ENCODE measurements at places on chromosomes 4 and X. TPM values are rescaled to one million over a fixed set of nuclear protein-coding genes. Genes with fewer than 3 reads are reported as not detected.

TMPRSS11A gene
- total RNA-seq: not detected

GRCh38 chrX:124358800-124359383, 12.5 kb downstream of the SH2D1A start:
- DNase-seq: no peak

DNA sequence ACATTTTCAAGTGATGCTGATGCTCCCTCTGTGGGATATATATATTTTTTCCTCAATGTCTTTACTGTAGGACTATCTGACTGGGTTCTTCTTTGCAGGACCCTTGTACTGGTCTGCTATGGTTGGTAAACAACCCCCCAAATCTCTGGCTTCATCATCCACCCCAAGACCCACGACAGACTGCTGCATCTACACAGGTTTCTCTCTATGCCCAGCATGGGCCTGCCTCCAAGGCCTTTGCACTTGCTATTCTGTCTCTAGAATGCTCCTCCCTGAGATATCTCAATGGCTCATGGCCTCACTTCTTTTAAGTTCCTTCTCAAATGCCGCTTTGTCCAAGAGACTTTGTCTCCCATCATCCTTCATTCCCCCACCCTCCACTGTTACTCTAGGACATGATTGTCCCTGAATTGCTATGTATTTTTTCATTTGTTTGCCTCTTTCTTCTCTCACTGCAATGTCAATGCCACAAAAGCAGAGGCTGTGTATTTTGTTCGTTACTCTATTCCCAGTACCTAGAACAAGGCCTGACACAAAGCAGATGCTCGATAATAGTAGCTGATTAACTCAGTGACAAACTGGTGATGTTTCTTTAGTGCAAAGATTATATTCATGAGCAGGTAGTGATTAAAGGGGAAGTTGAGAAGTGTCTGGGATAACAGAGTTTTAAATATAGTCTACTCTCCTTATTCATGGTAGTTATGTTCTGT, 6.6 kb downstream of the EVC start:
- DNase-seq: no peak

- no peak for DNase-seq
These were observed 575 bp downstream of the MAP7D2 start for GRCh38 chrX:20116087-20116576.

Measured in activated naive CD4-positive, alpha-beta T cell treated with anti-CD3 and anti-CD28 coated beads, Interleukin-2, amount 50 U/mL, for 72 hours (primary cell).